ENCODE measurements at places on chromosomes 12 and 14.

DNA sequence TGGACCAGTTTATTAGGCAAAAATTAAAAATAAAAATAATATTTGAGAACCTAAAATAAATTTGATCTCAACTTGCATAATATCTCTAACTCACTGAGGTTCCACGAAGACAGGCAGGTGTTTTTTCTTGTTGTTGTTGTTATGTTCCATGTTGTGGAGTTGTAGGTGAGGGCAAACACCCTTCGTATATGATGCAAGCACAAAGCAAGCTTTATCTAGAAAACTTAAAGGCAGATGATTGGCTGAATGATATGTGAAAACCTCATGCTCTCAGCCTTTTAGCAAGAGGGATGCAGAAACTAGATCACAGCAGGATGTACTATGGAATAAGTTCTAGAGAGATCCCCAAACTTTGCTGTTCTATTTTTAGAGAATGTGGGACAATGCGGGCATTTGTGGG, 502.7 kb downstream of the ETNK1 start:
- no peak for DNase-seq

DNA sequence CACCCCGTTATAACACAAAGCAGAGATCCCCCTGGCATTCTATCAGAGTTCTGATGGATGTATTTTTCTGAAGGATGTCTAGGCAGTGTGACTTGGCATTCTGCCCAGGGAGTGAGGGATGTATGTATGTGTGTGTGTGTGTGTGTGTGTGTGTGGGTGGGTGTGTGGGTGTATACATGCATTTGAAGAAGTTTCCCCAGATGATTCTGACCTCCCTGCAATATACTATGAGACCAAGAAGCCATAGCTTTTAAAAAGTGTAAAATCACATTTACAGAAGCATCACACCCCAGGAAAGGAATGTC, 59.7 kb upstream of the NAP1L1 start:
- no peak for DNase-seq

DNA sequence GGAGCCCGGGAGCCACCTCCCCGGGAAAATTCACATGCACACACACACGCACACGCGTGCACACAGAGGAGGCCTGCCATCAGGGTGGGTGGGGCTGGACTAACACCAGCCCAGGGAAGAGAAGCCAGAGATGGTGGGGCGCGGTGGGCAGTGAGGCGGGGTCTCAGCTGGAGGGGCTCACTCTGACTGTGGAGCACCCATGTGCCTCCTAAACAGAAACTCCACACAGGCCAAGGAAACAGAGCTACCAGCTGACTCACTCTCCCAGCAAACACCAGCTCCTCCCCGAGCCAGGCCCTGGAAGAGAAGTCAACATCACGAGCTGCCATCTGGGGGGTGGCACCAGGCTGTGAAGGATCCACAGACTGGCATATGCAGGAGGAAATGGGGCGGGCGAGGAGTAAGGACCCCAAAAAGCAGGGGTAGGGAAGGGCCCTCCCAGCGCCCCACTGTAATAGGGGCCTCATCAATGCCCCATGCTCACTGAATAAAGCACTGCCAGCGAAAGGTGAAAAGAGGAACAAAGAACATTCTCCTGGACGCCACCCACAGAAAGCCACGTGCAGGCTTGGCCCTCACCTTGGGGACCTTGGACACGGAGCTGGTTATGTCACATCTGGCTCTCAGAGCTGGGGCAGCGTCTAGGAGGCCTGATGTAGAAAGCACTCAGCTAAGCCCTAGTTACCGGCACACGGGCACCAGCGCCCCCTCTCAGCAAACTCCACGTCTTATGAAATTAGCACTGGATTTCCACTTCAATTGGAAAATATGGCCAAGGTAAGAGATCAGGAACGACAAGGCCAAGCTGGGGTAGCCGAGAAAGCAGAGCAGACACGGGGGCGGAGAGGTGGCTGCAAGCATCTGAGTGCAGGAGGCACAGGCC, 8.4 kb upstream of the INF2 start:
- no peak for DNase-seq

DNA sequence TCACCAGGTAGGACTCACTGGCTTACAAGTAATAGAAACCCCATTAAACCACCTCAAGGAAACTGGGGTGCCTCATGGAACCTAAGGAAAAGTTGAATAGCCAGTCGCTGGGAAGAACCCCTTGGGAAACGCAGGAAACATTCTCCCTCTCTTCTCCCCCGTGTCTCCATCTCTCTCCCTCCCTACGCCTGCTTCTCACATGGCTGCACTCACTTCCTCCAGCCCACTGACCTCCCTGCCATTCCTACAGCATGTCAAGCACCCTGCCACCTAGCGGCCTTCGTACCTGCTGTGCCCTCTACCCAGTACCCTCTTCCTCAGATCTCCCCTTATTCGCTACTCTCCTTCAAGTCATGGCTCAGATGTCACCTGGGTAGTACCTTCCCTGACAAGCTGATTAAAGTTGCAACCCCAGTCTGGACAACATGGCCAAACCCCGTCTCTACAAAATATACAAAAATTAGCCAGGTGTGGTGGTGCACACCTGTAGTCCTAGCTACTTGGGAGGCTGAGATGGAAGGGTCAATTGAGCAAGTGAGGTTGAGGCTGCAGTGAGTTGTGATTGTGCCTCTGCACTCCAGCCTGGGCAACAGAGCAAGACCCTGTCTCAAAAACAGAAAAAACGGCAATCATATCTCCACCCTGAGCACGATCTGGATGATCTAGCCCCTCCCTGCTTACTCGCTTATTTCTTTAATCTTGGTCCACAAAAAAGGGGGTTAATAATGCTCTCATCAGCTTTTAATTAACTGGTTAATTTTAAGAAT, 6.4 kb upstream of the DTX1 start:
- no peak for DNase-seq

DNA sequence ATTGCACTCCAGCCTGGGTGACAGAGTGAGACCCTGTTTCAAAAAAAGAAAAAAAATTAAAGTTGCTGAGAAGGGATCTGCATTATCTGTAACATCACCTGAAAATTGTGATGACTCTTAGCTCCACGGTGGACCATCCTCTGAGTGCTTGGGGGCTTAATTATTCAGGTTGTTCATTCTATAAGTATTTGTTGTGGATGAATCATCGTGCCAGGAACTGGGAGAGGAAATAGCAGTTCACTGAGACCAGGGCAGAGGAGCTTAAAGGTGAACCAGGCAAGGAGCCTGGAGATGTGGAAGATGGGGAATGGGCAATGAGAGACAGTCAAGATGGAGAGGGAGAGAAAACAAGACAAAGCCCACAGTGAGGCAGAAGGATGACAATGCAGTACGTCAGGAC, 25.5 kb upstream of the GSC start:
- DNase-seq = no peak
